Left hindlimb (tissue), 1 donor: ENCODE measurements at places on chromosomes 6 and 20.

GRCh38 chr20:47535088-47535487 lies 33.4 kb downstream of the NCOA3 start:
- DNase-seq = no peak

DNA sequence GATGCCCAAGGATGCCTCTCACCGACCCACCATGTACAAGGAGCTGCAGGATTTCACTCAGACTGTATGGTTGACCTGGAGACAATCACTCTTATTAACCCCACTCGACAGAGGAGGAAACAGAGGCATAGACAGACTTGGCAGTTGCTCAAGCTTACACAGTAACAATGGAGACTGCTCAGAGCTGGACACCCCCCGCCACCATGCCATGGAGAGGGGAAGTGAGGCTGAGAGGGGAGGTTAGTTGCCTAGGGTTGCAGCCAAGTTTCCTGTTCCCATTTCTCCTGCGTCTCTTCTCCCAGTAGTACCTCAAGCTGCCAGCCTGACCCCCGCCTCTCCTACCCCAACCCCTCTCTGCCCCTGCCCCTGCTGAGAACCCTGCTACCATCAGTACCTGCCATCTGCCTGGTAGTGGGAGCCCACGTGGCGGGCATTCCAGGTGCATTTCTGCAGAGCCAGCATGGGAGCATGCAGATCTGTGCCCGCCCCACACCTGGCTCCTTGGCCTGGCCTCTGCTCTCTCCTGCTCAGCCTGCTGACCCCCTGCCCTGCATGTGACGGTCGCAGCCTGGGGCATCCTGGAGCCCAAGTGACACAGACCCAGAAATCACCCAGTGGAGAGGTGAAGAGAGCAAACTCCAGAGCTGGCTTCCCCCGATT lies 157.7 kb downstream of the PREX1 start:
- DNase-seq = no peak

- DNase-seq = no peak
Observed at GRCh38 chr6:18147160-18147559, 7.7 kb downstream of the TPMT start.

DNA sequence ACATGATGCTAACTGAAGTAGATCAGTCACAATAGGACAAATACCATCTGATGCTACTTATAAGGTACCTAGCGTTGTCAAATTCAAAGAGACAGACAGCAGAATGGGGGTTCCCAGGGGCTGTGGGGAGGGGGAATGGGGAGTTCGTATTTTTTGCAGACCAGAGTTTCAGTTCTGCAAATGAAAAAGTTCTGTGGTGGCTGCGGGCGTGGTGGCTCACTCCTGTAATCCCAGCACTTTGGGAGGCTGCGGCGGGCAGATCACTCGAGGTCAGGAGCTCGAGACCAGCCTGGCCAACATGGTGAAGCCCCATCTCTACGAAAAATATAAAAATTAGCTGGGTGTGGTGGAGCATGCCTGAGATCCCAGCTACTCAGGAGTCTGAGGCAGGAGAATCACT lies 68.1 kb downstream of the SLC22A23 start:
- DNase-seq = no peak

- no peak for DNase-seq
Observed at GRCh38 chr20:57396984-57397692, 5.9 kb downstream of the RBM38 start.

DNA sequence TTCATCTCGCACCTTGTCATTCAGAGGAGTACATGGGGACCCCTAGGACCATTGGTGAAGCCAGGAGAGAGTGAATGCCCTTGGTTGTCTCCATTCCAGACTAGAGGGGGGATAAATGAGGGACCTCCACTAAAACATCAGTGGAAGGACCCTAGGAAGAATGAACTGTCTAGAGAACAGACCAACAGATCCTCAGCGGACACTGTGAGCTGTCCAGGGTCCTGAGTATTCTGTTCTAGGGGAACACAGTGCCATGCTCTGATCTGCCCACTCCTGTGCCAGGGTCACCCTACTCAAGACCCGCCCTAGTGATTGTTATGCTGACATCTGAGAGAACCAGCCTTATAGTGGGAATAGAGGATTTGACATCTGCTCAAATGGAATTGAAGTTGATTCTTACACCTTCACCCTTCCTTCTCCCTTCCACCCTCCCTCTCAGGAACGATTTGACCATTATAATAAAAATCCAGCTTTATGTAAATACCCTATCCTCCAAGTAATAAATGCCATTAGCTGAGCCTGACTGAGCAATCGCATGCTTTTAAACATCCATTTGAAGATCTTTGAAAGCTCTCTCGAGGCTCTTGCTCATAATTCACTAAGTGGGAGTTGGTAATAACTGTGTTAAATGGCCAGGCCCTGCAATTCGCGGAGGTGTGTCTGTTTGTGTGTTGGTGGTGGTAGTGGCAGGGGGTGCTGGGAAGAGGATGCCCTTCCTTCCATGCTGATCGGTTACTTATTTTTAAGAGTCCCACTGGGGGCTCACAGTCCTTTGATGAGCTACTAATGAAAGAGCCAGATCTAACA lies 43.6 kb upstream of the SLC32A1 start:
- no peak for DNase-seq

DNA sequence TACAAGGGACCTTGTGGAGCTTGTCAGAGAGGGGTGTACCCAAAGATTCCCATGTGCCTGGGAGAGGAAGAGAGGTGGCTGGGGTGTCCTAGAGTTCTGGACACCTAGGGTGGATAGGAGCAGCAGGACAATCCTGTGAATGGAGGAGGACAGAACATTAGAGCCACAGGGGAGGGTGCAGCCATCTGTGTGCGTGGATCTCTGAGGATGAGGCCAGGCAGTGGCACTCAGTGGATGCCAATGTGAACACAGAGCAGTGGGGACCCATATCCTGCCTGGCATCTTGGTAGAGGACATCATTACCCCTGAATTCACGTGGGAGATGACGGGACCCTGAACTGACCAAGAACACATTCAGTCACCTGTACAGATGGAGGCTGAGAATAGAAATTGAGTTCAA lies 205.3 kb downstream of the CD83 start:
- no peak for DNase-seq
